ENCODE measurements at places on chromosomes 6 and 20.
A peak's percentile ranks its signal among the peaks of the same experiment; 100 is the strongest.

GRCh38 chr6:111553580-111553979 lies 52.1 kb downstream of the TRAF3IP2 start:
- ATAC-seq: no peak

- no peak for ATAC-seq
These were observed 39.3 kb upstream of the HIVEP1 start for GRCh38 chr6:11972806-11973205.

- no peak for ATAC-seq
These were observed 53.1 kb downstream of the MAFB start for GRCh38 chr20:40635971-40636370.

GRCh38 chr6:41422161-41422560 lies 86.8 kb downstream of the NCR2 start:
- no peak for ATAC-seq

- peak; percentile 77 for ATAC-seq
These were observed 30.6 kb downstream of the SPINT4 start for GRCh38 chr20:45752746-45753145.

GRCh38 chr6:152391179-152391880 lies 245.8 kb downstream of the SYNE1 start:
- ATAC-seq: no peak

DNA sequence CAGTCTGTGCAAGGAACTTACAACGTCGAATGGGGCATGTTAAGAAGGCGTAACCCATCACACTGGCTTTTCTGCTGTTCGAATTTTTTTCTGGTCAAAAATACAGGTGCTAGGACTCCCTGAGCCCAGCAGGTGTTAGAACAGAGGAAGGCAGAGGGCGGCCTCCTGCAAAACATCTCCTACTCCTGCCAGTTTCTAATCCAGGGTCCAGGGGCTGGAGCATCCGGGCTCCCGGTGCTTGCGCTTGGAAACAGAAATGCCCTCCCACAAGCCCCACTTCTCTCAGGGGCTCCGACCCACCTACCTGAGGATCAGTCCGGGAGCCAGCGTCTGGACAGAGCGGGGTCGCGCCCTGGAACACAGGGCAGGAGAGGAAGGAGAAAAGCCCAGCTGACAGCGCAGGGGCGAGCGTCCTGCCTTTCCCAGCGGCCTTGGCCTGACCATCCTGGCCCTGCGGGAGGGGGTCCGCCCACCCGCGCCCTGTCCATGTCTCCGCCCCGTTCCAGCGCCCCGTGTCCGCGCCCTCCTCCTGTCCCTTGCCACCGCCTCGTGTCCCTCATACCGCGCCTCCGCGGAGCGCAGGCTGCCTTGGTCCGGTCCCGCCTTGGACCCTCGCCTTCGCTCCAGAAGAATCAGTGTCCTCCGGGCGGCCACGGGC lies 14.8 kb upstream of the LPA start:
- ATAC-seq: no peak

- ATAC-seq: no peak
These were observed 13.4 kb downstream of the DCBLD1 start for GRCh38 chr6:117495869-117496268.

- ATAC-seq: no peak
These were observed 10.3 kb downstream of the GFRA4 start for GRCh38 chr20:3652676-3653596.

DNA sequence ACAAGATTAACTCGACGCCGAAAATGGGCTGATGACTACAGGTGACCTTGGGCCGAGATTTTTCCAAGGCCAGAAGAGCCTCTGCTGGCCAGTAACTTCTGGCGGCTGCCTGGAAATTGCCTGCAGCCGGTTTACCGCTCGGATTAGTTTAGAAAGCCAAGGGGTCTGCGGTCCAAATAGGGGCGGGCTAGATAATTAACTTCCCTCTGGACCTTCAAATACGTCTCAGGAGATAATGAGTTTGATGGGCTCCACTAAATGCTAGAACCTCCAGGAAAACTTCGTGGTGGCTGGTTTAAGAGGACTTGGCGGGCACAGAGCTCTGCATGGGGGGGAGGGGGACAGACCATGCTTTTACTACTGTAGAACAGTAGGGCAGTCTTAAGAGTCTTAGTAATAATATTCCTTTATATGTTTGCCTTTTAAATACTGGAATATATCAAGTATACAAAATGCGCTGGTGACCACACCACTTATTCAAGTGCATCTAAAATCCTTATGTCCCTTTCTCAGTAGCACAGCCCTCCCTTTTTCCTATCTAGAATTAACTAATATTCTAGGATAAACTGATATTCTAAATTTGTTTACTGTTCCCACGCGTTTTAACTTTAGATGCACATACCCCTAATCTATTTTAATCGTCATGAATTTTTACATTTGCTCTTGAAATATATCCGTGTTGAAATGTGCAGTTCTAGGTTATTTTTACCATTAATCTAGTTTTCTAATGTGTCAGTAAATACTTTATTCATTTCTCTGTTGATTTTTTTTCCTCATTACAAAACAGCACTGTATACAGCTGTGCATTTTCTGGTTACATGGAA lies 107.5 kb upstream of the PRSS16 start:
- ATAC-seq: no peak

GRCh38 chr6:154703124-154703523 lies 30.1 kb upstream of the SCAF8 start:
- no peak for ATAC-seq

DNA sequence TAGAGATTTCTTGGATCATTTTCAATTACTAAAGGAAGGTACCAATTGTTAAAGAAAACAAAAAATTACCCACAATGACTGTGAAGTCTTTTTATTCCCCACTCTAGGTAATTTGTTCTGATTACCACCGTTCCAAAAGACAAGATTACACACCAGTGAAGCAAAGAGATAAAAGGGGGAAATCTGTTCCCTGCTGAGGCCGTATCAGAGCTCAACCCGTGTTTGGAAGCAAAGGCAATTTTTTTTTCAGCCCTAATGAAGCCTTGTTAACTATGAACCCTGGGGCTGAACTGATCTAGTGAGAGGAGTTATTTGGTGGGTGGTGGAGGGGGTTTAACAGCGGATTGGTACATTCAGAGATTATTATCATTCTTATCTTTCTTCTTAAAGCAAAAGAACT lies 128.5 kb downstream of the ALDH8A1 start:
- ATAC-seq: no peak

DNA sequence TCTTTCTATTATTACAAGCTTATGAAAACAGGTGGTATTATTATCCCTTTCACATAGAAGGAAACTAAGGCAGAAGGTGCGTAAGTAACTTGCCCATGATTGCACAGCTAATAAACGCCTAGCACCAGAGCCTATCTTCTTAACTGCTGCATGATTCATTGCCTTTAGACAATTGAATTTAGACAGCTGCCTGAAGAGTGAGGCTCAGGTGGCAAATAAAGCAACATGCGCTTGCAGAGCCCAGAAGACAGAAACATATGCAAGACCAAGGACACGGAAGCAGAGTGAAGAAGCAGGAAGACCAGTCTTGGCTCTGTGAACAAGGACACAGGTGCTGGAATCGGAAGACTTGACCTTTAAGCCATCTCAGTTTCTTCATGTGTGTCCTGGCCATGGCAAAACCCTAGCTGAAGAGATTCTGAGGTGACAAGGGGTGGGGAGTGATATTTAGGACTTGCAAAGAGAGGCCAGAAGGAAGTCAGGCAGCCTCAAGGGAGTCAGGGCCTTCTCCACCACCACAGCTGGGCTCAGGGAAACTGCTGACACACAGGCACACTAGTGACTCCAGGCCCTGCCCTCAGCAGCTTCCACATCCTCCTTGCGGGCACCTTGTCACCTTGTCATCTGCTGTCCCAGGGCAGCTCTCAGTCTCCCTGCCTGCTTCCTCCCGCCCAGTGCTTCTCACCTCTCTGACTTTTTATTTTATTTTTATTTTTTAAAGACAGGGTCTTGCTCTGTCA lies 91.7 kb upstream of the SLC22A16 start:
- ATAC-seq: no peak

DNA sequence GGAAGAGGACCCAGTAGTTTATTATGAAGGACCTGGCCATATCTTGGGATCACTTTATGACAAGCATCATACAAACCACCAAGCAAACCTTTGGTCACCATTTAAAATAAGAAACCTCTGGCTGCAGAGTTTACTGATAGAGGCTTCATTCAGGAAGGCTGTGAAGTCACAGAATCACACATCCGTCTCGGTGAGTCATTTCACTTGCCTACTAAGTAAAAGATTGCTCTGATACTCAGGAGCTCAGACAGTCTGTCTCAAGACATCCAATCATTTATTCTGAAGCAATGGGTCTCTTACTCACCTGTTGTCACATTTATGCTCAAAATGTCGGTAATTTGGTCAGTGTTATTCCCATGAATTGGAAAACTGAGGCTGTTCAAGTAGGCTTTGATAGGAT lies 33.7 kb downstream of the ADGRF5 start:
- ATAC-seq: no peak

- ATAC-seq: no peak
These were observed 254.7 kb downstream of the GMPR start for GRCh38 chr6:16493112-16493511.

Measured in activated CD4-positive, CD25-positive, alpha-beta regulatory T cell treated with anti-CD3 and anti-CD28 coated beads, Interleukin-2, amount 50 U/mL, for 24 hours (primary cell).